ENCODE measurements at places on chromosomes 2 and 18.

DNA sequence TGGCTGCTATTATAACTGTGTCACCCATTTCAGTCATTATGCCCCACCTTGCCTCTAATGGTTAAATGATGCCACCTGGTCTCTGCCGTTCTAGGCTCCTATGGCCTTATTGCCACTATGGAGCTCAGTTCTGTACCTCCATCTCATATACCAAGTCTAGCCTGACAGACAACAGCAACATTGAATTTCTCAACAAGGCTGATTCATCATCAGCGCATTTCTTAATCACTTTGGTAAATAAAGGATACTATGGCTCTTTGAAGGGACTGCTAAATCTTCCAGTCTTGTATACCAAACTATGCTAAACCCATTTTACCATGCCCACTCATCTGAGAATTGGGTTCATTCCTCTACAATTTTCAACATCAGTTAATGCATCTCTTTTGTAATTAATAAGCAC is 784.5 kb upstream of the CELF4 start:
- DNase-seq, result no peak

GRCh38 chr2:12948961-12949353 is 232.2 kb downstream of the TRIB2 start:
- no peak for DNase-seq

DNA sequence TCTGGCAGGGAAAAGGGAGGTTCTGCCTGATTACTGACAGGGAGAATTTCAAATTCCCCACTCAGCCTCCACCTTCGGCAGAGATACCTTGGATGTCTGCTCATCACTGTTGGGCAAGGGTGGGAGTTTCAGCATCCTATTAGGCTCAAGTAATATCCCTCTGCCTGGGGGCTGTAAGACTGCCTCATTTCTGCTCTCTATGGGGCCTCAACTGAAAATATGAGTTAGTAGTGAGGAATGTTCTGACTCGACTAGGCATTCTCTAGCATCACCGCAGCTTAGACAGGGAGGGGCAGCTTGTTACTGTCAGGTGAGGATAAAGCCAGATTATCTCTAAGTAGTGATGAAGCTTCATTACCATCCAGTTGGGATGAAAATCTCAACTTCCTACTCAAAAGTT is 87.7 kb upstream of the LRP1B start:
- DNase-seq, result peak; percentile 91

- peak; percentile 63 for DNase-seq
Observed at GRCh38 chr2:42086500-42086953, 38.7 kb downstream of the PKDCC start.

- no peak for DNase-seq
Observed at GRCh38 chr2:119683074-119683712, 4.2 kb downstream of the TMEM177 start.

DNA sequence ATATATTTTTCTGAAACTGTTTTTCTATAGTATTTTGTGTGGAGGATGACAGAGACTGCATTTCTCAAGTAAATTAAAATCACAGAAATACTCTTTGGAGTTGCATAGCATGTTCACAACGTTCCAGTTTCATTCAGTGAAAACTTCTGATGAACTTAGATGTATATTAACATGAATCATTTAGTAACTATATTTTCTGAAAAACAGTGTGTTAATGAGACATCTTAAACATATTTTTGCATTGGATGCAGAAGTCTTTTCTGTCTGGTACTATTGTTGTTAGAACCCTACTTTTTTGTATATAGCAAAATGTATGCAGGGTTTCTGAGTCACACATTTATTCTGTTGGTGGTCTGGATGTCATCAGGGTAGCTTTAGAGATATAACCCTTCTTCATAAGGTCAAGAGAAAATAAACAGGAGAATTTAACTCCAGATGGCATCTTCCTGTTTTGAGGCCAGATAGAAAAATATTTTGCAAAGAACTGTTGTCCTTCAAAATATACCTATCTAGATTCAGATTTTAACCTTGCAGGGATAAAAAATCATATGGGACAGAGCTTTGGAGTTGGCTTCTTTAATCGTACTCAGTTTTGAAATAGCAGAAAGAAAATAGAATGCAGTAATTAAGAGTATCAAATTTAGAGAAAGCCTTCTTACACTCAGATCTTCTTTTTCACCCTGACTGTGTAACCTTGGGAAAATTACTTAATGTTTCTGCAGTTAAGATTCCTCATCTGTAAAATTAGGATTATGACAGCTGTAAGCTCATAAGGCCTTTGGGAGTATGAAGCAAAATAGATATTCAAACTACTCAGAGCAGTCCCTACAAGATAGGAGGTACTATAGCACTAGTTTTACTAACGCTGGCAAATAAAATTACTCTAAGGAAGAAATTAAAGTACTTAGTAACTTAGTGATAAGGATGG is 5.3 kb downstream of the COL3A1 start:
- DNase-seq, result peak; percentile 59

- DNase-seq, result peak; percentile 70
Observed at GRCh38 chr2:64838817-64839216, 150.4 kb upstream of the SLC1A4 start.

Measured in iris pigment epithelial cell (primary cell).